T-cell (primary cell): ENCODE measurements at places on chromosomes 13 and 19.

GRCh38 chr13:101915331-101915730 lies 462.9 kb downstream of the ITGBL1 start:
- no peak for DNase-seq

- no peak for DNase-seq
Measured at GRCh38 chr13:30421093-30422053, 920 bp upstream of the UBE2L5 start.

- DNase-seq = no peak
Measured at GRCh38 chr13:80716610-80717081, 375.7 kb upstream of the SPRY2 start.

DNA sequence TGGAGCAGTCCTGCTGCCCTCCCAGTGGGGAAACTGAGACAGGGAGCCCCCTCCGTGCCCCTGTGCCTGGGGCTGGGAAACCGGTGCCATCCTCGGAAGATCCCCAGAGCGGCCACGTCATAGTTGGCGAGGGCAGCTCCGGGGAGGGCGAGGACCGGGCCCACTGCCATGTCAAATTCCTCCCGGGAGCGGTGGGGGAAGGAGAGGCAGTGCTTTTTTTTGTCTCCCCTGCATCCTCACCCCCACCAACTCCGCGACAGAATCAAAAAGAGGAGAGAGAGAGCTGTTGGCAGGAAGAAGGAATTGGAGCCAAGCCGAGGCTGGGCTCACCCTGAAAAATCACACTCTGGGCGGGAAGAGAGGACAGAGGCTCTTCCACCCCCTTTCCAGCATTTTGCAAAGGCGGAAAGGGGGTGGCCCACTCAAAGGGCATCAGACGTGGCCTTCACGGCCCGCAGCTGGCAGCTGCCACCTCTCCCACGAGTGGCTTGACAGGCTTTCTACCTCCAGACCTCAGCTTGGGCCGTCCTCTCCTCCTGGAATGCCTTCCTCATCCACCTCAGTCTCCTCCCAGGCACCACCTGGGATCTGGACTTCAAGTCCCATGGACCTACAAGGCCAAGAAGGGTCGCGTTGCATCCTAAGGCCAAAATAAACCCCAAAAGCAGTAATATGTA lies 19.6 kb upstream of the NFIC start:
- no peak for DNase-seq

DNA sequence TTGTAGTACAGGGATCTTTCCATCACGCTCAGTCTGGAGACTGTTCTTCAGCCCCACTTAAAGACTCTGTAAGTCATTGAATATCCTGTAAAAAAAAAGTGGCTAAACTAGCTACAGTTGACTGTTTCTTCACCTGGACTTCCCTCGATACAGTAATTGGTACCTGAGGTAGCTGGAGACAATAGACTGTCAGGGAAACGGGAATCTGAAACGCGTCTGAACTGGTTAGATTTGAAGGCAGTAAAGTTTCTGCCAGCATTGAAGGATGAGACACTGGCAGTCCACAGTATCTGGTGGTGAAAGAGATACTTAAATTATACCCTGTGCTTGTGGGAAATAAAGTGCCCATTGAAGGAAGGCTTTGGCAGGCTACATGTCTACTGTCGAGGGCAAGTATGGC lies 550.5 kb downstream of the IRS2 start:
- no peak for DNase-seq

DNA sequence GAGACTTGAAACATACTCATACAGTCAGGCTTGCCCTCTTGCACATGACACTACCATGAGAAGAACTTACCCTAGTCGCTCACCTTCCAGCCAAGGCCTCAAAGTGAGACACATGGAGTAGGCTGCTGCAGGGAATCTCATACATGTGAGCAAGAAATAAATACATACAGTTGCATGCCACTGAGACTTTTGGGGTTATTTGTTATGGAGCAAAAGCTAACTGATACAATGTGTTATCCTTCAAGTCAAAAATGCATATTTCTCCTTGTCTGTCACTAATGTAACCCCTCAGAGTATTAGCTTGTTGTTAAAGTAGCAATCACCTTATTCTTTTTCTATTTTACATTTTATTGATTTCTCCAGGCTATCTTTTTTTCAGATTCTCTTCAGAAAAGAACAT lies 58.1 kb downstream of the FOXO1 start:
- no peak for DNase-seq

DNA sequence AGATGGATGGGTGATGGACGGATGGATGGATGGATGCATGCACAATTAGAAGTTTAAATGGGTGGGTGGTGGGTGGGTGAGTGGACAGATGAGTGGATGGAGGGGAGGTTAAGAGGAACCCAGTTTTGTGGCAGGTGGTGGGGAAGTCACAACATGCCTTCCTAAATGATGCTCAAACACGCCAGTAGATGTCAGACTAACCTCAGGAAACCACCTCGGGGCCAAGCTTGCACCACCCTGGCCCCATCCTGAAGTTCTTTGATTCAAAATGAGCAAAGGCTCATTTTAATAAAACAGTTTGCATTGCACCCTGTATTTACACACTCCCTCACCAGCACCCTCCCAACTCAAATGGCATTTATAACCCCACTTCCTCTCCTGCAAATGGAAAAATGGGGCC lies 91.4 kb upstream of the CACNA1A start:
- DNase-seq = peak; percentile 9

- no peak for DNase-seq
Measured at GRCh38 chr13:84487752-84488151, 605.5 kb upstream of the SLITRK1 start.

GRCh38 chr19:33673258-33673875 lies 51.6 kb downstream of the CHST8 start:
- no peak for DNase-seq

DNA sequence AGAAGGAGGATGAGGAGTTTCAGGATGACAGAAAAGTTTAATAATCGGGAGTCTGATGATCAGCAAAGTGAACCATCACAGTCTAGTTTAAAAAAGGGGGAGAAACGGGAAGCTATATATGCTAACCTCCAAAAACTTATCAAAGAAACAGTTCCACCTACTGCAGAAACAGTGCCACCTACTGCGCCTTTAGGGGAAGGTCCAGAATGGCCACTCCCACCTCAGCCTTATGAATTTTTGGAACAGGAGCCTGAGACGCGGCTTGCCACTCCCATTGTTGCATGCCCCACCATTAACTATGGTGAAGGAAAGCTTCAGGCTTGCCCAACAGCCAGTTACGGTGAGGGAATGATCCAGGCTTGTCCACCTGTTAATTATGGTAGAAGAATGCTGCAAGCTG lies 929.0 kb downstream of the SLITRK6 start:
- no peak for DNase-seq

DNA sequence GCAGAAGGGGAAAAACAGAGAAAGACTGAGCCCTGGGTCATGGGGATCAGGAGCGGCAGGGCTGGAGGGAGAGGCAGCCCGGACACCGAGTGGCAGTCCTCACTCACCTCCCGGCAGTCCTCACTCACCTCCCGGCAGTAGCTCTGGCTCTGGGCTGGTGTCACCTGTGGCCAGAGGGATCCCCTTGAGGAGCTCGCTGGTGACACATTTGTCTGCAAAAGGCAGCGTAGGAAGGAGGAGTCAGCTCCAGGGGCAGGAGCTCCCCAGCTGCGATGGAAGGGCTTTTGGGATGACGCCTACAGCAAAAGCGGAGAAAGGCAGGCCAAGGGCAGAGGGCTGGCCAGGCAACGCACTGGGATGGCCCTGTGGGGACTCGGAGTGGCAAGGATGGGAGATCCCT lies 739 bp downstream of the EIF3G start:
- no peak for DNase-seq
